Neuronal stem cell (in vitro differentiated cells): ENCODE measurements at places on chromosomes 4 and X.

GRCh38 chrX:154002215-154002719 lies 17.4 kb downstream of the IRAK1 start:
- no peak for DNase-seq

DNA sequence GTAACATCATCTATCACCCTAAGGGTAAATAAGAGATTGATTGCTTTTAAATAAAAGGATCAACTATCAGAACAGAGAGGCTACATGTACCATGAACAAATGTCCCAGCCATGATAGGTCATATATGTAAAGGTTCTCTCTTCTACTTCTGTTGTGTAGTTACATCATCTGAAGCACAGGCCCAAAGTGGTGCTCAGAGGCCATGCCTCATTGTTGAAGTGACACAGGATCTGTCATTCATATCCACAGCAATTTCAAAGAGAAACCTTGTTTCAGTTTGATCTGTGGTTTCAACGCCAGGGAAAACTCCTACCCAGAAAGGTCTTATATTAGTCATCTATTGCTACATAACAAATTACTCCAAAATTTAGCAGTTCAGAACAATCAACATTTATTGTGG lies 269.2 kb upstream of the MAOA start:
- DNase-seq = no peak

GRCh38 chr4:173498771-173499170 lies 31.3 kb downstream of the HAND2 start:
- no peak for DNase-seq

- no peak for DNase-seq
Measured at GRCh38 chrX:72295745-72296144, 10.0 kb downstream of the CITED1 start.

DNA sequence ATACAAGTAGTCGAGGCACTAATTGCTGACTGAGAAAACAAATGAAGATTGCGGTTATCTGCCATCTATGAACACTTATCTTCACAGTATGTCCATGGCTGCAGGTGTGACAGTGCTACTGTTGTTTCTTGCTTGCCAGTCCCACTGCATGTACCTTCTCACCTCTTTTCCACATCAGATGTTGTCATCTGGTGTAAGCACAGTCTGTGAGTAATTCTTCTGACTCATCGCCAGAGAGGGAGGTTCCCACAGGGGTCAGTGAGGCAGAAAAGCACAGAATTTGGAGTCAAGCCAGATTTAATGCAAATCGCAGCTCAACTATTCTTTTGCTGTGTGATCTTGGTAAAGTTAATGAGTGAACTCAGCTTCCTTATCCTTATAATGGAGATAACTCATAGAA lies 144.4 kb downstream of the GLRA2 start:
- no peak for DNase-seq

DNA sequence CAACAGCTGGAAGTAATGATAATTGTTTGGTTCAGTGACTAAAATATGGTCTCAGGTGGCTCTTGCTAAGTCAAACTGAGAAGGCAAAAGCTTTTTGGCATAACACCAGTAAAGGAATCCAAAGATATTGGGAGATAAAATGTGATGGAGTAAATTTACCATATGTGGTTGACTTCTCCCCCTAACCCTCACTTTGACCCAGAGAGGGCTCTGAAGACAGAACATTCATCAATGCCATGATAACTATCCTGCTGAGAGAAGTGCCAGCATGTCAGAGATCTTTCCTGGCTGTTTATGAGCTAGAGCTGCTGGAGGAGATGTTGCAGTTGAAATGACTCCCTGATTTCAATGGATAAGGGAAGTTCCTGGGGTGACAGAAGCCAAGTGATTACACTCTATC lies 213.4 kb downstream of the SPCS3 start:
- DNase-seq = no peak

DNA sequence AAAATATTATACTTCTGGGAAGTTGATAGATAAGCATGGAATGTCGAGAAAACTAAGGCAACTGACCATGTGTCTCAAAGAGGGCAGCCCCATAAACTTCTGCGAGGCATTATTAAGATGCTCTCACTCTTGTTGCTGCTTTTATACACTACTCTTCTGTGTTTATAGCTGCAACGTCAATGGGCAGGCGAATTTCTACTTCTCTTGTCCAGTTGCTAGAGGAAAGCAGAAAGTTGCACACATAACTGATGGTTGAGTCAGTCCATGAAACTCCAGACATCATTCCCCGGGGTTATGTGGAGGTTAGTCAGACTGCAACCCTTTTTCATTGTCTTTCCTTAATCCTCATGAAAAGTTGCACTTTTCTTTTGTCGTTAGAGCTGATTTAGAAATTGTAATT lies 39.8 kb downstream of the VCX3B start:
- DNase-seq = no peak

DNA sequence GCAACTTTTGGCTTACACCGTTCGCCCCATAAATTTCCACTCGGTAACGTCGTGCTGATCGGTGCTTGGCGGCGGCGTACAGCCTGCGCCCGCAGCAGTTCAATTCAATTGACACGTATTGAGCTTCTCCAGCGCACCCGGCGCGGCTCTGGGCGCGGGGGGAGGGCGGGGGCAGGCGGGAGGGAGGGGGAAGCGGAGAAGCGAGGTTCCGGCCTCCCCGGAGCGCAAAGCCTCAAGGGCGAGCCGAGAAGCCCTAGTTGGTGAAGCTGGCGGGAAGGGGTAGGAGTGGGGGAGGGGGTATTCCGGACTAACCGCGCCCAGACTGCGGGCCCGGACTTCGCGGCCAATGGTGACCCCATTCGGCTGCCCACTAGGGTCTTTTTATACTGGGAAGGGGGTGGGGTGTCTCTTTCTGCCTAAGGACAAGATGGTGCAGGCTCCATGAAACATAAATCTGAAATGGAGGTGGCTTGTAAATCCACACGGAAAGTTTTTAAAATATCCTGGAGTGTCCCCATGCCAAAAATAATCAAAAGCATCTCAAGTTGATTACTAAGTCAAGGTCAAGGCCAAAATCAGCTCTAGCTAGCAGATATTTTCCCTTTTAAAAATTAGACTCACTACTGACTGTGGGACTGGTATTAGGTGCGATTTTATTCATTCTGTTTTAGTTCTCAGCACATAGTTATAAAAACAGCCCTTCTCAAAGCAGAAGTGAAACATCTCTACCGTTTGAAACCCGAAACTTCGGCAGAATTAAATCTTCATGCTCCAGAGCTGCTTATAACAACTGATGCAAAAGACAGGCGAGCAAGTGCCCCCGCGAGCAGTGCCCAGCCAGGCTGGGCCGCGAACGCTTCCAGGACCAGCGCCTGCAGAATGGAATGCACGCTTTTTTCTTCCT lies 1.5 kb upstream of the BCOR start:
- no peak for DNase-seq

DNA sequence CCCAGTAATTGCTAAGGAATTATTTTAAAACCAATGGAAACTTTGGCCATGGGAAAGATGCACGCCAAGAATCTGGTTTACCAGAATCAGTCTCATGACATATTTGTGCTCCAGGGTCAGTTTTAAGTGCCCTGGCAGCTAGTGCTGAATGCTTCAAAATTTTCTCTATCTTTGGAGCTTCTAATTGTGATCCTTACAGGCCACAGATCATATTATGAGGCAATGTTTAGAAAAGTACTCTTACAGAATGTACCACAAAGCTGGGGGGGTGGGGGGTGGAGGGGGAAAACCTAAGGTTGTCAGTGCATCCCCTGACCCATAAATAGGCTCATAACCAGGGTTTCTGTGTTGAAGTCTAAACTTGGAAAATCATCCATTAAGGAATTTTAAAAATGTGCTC lies 514.5 kb downstream of the INPP4B start:
- no peak for DNase-seq

- no peak for DNase-seq
Measured at GRCh38 chr4:6754481-6755087, 27.9 kb upstream of the KIAA0232 start.

DNA sequence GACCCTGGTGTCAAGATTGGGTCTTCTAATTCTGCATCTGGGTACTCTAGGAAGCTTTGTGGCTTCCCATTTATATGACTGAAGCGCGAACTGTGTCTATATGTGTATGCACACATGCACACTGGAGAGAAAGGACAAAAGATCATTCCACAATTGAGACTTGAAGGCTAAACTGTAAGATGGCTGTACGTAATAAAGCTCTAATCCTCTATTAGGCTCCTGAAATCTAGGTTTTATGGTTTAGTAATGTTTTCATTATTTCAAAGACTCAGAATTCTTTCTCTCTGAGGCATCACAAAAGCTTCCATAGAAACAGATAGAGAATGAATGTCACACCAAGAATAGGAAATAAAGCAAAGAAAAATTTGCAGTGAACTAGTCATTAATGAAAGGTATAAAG lies 320.7 kb upstream of the FTHL17 start:
- no peak for DNase-seq
